ENCODE measurements at places on chromosomes 1 and 21.

GRCh38 chr1:175388285-175388684 is 195.7 kb upstream of the KIAA0040 start:
- ATAC-seq: no peak

DNA sequence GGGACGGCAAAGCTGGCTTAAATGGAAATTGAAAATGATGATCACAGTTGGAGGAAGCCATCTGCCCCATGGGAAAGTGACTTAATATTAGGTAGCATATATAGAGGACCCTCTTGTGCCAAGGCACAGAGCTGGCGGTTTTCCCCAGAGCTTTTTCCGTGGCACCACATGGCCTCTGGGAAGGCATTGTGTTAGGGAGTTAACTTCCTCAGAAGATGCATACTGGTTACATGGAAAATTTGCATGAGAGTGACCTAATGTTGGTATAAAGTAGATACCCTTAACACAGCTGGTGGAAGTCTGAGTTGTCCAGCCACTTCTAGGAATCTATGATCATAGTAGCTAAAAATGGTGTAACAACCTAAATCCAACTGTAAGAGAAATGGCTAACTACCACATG is 27.3 kb downstream of the CAP1 start:
- ATAC-seq: no peak

- ATAC-seq: no peak
Observed at GRCh38 chr1:52268372-52268771, 97.6 kb downstream of the CC2D1B start.

GRCh38 chr1:69569175-69569541 is 1.4 kb downstream of the LRRC7 start:
- ATAC-seq: no peak

DNA sequence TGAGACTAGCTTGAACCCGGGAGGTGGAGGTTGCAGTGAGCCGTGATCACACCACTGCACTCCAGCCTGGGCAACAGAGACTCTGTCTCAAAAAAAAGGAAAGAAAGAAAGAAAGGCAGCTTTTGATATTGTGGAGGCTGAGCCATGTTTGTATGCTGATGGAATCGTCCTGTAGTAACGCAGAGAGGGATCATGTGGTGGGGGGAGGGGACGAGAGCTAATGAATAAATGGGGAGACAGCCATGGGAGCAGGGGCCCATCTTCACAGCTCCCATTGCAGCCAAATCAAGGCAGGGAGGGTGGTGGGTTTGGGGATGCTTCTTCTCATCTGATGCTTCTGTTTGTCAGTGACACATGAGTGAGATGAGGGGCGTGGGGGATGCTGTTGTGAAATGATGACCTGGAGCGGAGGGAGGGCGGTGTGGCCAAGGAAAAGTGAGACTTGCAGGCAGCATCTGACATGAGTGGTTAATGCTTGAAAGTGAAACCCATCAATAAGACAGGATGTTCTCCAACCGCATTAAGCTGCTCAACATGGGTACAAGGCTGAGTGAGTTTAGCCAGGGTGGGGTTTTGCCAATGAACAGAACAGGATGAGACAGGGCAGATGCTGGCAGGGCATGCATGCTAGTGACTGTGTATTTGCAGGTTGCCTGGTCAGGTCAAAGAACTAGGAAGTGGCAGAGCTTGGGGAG is 16.7 kb downstream of the SPATA21 start:
- ATAC-seq: peak; percentile 96
